ENCODE measurements at places on chromosomes 6 and 20.

DNA sequence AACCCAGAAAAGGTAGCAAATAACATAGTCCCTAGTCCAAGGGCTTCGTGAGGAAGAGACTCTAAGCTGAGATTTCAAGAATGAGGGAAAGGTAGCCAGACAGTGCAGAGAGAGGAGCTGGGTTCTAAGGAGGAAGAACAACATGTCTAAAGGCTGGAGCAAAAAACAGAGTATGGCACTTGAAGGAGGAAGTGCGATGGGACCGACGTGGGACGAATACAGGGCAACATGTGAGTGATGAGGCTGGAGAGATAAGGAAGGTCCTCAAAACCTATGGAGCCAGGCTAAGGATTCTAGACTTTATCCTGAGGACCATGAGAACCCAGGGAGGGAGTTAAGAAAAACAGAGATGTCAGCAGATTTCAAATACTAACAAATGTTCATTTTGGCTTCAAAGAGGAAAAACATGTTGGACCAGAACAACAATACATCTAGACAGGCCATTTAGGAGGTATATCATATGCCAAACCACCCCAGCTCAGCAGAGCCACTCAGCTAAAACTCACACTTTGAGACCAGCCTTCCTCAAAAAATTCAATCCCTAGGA lies 17.5 kb downstream of the ATXN1 start:
- no peak for DNase-seq

DNA sequence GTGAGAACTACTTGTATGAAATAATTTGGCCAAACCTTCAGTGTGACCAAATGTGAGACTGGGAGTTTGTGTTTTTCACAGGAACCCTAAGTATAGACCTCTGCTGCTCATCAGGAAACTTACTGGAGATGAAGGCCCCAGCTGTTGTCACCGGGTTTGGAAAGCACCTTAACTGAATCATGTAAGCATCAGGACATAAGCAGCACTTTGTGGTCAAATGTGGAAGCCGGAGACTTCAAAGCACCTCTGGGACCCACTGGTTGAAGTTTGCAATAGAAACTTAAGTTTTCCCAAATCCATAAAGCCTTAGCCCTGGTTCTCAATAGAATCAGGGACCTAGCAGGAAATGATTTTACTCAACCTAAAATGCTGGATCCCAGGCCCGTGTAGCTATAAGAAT lies 14.3 kb downstream of the TTPAL start:
- peak; percentile 8 for DNase-seq

DNA sequence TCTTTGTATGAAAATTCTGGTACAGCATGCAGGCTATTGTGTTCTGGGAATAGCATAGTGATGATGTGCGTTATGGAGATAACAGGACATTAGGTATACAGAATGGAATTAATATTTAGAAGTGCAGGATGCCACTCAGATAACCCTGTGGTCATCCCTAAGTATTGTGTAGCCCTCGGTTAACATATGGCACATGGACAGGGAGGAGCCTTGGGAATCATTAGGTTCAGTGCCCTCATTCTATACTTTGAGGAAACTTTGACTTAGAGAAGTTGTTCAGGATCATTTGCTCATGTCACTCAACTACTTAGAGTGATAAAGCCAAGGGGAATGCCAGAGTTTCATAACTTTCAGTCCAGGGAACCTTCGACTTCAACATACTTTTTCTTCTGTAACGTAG lies 185.9 kb downstream of the UST start:
- DNase-seq, result no peak

DNA sequence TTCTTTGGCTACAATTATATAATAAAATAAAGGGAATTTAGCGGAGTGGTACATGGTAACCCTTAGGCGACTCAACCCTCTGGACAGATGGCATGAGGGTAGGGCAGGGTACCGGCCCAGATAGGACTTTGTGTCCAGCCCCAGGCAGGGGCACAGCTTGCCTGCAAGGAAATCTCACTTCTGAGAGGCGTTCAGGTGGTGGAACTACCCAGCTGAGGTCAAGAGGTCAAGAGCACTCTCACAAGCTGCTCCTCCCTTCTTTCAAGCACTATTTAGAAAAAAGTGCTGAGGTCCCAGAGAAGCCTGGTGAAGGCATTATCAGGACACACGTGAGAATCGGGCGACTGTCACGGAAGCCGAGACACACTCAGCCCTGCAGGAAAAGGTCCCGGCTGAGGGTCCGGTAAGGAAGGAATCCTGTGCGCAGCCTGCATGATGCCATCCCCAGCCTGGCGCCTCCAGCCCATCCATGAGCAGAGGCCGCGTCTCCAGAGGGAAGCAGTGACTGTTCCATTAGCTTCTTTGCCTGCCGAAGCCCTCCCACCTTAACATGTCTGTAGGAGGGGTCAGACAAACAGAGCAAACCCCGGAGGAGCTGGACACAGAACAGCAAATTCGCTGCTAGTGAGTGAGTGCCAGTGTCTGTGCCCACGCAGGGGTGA lies 54.8 kb downstream of the WDR27 start:
- no peak for DNase-seq

DNA sequence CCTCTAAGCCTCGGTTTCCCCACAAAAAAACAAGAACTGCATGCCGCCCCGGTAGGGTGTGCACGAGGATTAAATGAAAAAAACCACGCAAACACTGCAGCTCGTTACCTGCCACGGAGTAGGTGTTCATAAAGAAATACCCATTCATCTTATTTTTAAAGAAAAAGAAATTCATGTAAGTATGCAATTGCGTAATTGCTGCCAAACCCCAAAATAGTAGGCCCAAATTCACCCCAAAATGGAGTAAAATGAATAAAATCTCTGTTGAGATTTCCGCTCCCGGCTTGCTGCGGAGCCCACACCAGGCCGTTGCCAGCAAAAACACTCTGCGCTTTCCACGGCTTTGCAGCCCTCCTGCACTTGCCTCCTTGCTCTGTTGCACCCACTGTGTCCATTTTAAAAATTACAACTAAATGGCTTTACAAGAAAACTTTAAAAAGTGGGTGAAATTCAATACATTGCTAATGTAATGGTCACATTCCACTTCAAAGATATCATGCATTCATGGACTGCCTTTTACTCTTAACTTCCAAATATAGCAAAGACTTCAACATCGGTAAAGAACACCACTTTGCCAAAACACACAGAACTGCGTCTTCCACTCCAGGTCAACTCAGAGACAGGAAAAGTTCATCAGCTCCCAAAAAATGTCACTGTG lies 125.0 kb downstream of the ZMYND8 start:
- no peak for DNase-seq

DNA sequence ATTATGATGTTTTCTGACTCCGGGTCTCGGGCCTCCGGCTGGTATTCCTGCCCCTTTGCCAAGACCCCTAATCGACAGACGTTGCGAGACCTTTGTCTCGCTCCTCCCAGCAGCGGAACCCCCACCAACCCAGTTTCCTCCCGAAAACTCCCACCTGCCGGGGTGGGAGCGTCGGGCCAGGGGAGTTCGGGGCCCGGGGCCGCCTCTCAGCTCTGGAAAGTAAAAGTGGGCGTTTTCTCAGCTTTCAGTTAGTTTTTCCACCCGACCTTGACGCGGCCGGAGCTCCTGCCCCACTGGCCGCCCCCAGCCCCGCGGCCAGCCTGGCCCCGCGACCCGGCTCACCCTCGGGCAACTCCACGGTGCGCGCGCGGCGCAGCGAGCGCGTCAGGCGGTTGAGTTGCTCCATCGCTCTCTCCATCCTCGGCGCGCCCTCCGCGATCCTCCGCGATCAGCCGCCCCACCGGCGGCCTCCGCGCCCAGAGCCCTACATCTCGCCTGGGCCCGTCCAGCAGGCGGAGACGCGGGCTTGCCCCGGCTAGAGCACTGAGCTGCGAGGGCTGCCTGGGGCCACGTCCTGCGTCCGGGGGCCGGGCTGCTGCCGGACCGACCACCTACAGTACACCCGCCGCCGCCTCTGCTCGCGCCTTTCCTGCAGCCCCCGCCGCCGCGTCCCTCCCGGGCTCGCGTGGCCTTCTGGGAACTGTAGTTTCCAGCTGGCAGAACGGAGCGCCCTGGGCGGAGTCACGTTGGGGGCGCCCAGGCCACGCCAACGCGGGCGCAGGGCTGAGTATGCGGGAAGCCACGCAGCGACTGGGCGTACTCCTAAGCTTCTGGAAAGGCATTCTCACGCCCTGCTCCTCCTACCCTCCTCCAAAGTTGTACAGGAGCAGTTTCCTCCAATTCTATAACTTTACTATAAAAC lies at the start of gene HACE1:
Gene HACE1, minus strand, starts transcription at position 695 of the 922 bp plus-strand sequence. Its CDS starts 277 bp downstream, at position 418.
- peak; percentile 85 for DNase-seq

GRCh38 chr6:77383026-77383425 lies 80.3 kb downstream of the HTR1B start:
- no peak for DNase-seq

DNA sequence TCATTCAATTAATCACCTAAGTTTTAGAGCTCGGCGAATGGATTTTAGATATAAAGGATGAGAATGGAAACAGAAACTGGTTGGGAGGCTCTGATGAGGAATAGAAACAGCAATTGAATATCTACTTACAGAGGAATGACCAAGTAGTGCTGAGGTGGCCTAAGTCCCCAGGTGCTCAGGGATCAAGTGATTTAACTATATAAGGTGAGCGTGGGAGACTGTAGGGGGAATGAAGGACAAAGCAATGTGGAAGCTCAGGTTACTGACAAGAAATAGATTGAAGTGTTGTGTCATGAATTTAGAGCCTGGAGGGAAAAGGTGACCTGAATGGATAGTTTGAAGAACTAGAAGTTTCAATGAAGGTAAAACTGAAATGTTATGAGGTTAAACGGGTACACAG lies 495.4 kb upstream of the SOX4 start:
- DNase-seq, result no peak

DNA sequence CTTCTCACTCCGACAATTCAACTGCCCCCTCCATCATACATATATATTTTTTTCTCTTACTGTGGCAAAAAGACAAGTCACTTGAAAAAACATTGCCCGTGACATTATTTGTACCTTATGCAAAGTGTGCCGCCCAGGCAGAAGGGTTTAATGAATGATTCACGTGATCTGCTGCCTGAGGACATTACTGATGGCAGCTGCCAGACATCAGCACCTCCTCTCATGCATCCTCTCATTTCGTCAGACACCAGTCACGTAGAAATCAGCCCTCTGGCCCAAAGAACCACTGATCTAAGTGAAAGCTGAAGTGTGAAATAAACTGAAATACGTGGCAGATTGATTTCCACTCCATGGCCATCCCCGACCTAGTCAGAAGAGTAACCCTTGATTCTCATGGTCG lies 218.8 kb upstream of the PDE10A start:
- DNase-seq, result no peak

DNA sequence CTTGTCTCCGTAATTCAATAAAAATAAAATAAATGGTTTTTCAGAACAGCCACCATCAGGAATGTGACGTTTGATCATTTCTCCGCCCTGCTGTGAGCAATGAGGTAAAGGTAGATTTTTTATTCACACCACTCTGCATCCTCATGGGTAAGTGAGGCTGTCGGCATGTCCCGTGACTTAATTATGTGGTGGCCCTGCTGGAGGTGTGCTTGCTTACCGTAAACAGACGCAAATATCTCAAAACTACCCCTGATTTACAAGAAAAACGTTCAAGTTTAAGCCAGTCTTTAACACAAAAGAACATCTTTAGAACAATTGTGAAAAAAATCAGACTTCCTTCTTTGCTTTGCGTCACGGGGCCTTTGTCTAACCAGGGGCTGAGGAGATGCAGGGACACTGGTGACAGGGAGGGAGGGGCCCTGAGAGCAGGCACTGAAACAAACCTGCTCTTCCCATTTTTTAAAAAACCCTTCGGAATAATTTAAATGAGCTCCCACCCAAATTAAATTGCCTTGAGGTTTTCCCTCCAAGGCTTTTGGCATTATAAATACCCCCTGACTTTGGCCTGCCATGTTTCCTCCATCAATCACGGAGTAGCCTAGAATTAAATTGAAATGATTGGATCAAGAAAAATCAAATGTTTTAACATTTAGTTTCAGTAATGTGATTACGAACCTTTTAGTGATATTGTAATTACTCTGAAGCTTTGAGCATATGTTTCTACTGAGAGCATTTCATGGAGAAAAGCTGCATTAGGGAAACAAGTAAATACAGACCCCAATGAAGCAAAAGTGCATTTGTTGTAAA lies 13.4 kb downstream of the PRKN start:
- no peak for DNase-seq

GRCh38 chr20:48557380-48557779 lies 270.4 kb downstream of the PREX1 start:
- DNase-seq, result no peak

DNA sequence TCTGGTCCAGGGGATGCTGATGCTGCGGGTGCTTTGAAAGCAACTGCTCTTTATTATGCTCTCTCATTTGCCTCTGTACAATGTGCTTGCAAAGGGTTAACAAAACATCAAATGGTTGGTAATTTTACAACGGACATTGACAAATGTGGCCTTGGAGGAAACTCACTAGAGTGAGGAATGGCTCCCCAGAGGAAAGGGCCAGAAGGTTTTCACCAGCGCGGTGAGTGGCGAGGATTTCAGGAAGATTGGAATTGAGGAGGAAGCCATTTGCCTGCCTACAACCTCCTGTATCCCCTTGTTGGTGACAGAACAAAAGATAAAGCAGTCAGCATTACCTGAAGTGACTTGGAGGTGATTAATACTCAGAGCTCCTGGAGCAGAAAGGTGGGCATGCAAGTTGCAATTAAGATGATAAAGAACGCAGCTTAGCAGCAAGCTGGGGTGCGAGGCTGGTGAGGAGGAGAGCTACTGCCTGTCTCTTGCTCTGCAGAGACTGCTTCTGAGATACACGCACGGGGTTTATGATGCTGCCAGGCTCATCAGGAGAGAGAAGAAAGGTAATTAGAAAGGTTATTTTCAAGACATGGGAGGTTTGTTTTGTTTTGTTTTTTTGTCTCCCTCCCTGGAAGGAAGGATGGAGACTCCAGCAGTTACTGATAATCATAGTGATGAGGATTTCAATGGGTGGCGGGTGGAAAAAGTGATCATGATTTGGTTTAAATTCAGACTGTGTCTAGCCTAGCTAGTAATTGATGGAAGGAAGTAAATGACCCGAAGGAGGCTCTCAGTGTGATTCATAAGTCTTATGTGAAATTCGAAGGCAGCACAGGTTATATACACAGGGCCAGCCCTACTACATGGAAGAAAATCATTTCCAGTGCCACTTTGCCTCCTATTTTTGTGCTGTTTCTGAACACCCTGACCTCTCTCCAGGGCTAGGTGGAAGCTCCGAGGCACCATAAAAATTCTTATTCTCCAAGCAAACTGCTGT lies 141.6 kb upstream of the DTNBP1 start:
- DNase-seq, result no peak

- DNase-seq, result peak; percentile 34
Measured at GRCh38 chr6:223763-224162, 68.5 kb upstream of the DUSP22 start.

GRCh38 chr20:60851826-60852704 lies 400.0 kb upstream of the CDH4 start:
- DNase-seq, result no peak

DNA sequence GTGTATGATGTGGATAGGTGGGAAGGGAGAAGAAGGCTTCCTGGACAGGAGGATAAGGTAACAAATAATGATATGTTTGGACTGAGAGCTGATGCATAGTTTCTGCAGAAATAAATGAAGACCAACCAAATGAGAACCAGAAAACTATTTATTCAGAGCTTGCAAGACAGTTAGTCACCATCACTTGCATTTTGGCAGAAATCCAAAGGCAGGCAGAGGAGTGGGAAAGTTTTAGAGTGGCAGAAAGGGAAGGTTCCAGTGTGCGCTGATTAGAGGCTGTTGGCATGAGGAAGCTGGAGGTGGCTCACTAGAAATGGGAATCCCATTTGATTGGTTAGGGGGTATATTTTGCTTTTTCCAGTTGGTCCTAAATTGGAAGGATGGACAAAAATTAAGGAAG lies 13.0 kb upstream of the F13A1 start:
- DNase-seq, result no peak

- DNase-seq, result no peak
Measured at GRCh38 chr6:106069478-106069877, 16.7 kb upstream of the PRDM1 start.

GRCh38 chr6:107342144-107342543 lies 117.2 kb downstream of the PDSS2 start:
- DNase-seq, result no peak

Measured in CD4-positive, alpha-beta T cell treated with Interleukin-4 for 4 hours (primary cell).